ENCODE measurements at places on chromosomes 5 and 9.

GRCh38 chr5:6446042-6446441, 2.6 kb upstream of the UBE2QL1 start:
- no peak for DNase-seq

DNA sequence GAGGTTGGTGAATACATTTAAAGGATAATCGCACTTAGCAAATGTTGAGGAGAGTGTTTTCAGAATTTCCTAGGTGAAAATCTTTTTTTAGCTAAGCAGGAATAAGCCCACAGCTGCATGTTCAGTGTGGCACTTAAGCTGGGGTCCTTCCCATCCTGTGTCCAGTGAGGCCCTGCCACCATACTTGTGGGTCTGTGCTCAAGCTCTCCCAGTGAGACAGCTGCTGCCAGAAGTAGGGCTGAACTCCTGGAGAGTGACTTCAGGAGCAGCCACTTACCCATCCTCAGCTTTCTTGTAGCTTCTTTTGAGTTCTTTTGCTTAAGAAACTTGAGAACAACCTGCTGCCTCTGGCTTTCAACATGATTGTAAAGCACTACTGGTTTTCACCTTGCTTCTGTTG, 110.0 kb upstream of the DHFR start:
- DNase-seq = no peak

GRCh38 chr5:56264417-56265025, 31.4 kb upstream of the ANKRD55 start:
- no peak for DNase-seq

GRCh38 chr9:33230756-33231622, 9.0 kb upstream of the SPINK4 start:
- no peak for DNase-seq

DNA sequence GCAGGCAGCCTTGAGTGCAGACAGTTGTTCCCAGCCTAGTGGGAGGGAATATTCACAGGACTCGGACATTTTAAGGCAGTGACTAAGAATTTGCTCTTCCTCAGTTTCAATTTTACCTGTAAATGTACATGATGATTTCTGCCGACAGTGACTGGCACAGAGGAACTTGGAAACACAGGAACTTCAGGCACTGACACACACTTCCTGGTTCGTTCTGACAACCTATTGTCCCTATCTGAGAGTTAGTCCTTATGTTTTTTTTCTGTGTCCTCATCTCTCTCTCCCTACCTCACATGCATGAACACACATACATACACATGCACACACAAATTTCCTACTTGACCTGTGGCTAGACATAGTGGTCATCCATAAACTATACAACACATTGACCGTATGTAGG, 89.4 kb upstream of the CD180 start:
- no peak for DNase-seq

DNA sequence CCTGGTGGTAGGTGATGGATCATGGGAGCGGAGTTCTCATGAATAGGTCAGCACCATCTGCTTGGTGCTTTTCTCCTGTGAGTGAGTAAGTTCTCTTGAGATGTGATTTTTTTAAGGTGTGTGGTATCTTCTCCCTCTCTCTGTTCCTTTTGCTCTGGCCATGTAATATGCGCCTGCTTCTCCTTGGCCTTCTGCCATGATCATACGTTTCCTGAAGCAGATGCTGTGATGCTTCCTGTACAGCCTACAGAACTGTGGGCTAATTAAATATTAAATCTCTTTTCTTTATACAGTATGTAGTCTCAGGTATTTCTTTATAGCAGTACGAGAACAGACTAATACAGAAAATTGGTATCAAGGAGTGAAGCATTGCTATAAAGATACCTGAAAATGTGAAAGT, 36.4 kb downstream of the UNC13B start:
- DNase-seq = no peak

DNA sequence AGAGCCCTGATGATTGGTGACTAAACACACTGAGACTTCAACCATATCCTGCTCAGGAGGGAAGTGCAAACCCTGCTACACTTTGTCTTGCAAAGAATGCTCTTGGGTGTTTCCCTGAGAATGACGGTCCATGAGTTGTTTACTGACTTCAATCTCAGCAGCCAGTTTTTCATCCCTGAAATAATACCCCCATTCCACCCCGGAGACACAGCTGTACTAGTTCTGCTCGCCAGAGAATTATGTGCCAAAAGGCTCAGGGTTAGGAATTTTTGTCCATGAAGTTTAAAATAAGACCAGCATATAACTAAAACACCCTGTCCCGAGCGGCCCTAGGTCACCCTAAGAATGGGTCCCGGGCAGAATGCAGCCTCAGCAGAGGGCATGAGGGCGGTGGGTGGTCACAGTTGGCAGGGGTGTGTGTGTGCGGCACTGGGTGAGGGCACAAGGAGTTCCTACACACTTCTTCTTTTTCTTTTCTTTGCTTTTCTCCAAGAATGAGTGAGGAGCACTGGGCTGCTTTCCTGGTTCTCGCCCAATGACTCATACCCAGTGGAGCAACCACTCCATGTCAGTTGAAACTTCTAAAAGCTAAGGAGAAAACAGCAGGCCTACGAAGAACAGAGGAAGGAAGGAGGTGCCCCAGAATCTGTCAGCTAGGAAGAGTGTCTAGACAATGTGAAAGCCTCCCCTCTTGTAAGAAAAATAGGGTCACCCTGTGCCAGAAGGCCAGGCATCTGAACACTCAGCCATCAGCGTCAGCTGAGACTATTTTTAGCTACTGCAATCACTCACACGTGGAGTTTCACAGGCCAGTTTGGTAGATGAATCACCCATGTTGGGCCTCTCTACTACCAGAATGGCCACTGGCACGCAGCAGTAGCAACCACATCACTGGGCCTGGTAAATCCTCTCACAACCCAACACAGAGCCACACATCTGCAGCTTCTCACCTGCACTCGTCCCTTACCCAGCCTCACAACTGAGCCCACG, 105.9 kb downstream of the DPYSL3 start:
- peak; percentile 53 for DNase-seq

- no peak for DNase-seq
Measured at GRCh38 chr9:4108754-4109465, 191.0 kb downstream of the GLIS3 start.

DNA sequence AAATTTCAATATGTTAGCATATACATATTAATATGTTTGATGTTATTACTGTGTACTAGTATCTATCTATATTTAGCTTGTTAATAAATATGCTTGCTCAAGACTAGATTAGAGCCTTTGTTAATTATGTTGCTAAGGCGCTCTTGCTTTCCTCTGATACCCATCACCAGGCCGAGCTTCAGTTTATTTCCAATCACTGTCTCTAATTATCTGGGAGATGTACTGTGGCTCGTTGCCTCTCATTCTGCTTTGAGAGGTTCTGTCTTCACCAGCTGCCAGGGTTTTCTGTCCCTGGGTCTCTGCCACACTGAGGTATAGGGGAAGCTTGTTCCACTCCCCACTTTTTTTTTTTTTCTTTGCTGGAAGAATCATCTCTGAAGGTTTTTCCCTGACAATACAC, 21.0 kb upstream of the TAF11L2 start:
- no peak for DNase-seq

DNA sequence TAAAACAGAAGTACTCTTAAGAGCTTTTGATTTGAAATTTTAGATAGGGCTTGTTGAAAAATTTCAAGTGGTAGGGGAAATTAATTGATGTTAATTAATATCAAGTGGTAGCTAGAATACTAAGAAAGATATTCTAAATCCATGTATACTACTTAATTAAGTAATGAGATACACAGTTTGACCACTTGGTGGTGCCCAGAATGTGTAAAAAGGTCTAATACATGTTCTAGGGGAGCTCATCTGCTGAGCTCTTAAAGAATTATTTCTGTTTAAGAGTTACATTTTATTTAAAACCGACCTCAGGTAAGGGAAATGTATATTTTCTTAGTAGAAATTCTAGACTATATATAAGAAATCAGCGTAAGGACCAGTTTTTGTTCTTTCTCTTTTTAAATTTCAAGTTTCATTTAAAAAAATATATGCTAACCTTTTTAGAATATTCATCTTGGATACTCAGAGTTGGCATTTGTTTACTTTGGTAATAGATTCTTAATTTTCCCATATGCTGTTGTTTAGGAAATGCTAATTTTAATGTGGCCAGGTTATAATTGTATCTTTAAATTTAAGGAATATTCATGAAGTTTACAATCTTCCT, 61.5 kb downstream of the LNPEP start:
- DNase-seq = no peak

DNA sequence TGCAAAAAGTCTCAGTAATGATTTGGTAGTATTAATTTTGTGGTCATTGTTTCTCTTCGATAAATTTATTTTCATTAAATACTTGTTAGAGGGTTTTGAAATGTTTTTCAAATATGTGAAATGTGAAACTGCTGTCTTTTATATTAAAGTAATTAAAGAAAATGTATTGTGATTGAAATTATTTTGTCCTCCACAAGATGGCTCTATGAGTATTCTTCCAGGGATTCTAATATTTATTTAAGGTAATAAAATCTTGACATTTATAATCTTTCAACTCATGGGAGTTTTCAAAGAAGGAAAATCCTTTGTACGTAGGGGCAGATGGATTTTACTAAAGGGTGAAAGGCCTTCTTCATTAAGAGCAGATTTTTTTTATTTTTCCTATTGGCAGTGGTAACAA, 19.3 kb downstream of the ISOC1 start:
- DNase-seq = no peak

DNA sequence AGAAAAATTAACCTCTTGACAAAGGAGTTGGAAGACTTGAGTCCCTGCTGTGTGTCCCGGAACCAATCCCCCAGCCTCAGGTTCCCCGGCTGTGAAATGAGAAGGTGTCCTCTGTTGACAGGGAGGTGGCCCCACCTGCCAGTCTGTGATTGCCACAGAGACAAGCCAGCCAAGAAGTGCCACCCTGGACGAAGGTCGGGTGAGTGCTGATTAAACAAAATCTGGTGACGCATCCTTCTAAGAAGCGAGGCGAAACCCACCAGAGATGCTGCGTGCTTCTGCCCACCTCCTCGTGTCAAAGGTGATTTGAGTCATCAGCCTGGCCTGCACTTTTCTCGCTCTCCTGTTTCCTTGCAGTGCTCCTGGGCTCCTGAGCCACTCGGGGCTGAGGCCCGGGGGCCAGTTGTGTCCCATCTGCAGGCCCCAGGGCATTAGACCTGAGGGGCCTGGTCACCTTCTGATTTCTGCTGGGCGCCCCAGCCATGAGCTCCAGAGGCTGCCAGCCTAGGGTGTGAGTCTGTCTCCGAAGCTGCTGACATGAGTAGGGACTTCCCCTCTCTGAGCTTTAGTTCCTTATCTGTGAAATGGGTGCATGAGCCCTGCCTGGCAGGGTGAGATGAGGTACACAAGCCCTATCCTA, 28.7 kb downstream of the NEK6 start:
- DNase-seq = no peak

DNA sequence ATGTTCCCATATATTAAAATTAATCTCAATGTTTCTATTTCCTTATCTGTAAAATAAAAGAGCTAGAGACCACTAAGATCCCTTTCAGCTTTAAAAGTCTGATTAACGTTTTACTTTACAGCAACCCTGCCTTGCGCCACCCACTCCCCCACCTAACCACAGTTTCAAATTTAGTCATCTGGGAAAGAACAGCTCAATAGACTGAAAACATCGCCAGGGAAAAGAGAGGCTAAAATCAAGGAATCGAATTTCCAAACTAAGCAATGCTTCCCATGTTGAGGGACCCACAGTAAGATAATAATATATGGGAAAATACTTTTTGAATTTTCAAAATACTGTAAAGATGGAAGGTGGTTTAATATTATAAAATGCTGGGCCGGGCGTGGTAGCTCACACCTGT, 6.6 kb downstream of the SAXO1 start:
- DNase-seq = no peak

GRCh38 chr9:83231039-83231438, 168.1 kb upstream of the RASEF start:
- no peak for DNase-seq

DNA sequence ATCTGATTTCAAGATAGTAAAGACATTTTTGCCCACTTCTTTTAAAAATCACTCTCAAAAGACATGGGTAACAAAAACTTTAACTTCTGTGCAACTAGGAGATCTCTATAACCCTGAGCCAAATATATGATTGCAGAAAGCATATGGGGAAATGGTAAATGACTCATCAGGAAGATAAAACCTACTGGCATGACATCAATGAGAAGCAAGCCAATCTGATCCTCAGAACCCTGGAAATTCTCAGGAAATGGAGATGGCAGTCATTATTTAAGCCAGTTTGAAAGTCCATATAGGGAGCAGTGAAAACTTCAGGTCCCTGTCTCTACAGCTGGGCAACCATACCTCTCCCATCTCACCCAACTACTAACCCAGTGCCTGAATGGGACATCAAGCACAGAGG, 249.7 kb upstream of the NREP start:
- no peak for DNase-seq

GRCh38 chr9:137988051-137988450, 110.5 kb downstream of the CACNA1B start:
- DNase-seq = no peak

DNA sequence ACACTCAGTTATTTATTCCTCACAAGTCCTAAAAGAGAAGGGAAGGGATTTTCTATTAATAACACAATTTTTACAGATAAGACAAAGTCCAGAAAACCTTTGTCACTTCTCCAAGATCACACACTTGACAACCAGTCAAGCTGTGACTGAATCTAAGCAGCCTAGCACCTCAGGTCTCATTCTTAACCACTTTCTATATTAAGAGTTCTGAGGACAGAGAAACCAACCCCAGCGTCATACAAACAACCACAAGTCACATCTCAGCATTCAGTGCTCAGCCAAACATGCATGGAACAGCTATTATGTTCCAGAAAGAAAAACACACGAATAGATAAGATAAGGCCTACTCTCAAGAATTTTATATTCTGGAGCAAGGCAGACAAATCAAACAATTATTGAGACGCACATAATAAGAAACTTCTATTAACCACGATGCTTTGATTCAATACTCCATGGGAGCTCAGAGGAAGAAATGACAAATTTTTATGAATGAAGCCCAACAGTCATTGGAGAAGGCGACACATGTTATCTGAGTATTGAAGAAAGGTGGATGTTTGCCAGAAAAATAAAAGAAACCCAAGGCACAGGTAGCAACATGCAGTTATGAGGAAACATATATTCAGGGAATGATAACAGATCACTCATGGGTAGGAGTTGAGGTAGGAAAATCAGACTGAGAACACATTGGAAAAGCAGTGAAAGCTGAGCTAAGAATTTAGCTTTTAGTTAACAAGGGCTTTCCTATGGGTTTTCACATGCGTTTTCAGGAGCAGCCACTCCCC, 113.1 kb downstream of the HTR4 start:
- DNase-seq = no peak

DNA sequence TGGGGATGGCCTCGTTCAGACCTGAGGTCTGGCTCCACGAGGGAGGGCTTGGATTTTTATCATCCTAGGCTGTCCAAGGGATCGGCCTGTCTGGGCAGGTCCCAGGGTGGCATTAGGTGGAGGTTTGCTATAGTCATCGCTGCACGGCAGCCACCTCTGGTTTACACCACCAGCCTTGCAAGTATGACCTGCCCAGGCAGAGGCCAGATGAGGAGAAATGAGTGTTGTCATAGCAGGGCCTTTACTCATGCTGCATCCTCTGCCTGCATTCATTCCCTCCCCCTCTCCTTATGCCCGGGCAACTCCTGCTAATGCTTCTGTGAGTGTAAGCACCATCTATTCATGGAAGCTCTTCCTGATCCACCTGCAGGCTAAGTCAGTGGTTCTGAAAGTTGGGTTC, 15.3 kb upstream of the NDST1 start:
- DNase-seq = no peak
